ENCODE measurements at places on chromosomes 7 and 10. TPM values are rescaled to one million over a fixed set of nuclear protein-coding genes. Genes with fewer than 3 reads are reported as not detected.

The ASB10 gene
- total RNA-seq, result not detected

The STAG3 gene
- 1.4 TPM for total RNA-seq

The MARVELD1 gene
- 15.4 TPM for total RNA-seq

The ENTPD1 gene
- 1.2 TPM for total RNA-seq

The C10orf53 gene
- total RNA-seq, result not detected

The IFRD1 gene
- 47.4 TPM for total RNA-seq

The FGFBP3 gene
- 0.23 TPM for total RNA-seq

The HOGA1 gene
- total RNA-seq, result 0.75 TPM

The GNB2 gene
- 65.9 TPM for total RNA-seq

The NME8 gene
- not detected for total RNA-seq

The INHBA gene
- 14.9 TPM for total RNA-seq

The GTF2IRD1 gene
- total RNA-seq, result 6.8 TPM

The CPEB3 gene
- 0.68 TPM for total RNA-seq

The HOXA9 gene
- not detected for total RNA-seq

The EIF5AL1 gene
- total RNA-seq, result 0.35 TPM

The RARRES2 gene
- total RNA-seq, result 15.2 TPM

The DEPP1 gene
- total RNA-seq, result 50.4 TPM

The EBF3 gene
- total RNA-seq, result 8.8 TPM

The MBL2 gene
- not detected for total RNA-seq

The MMD2 gene
- total RNA-seq, result not detected

The ZNF107 gene
- 1.2 TPM for total RNA-seq

The LRRD1 gene
- total RNA-seq, result under 0.01 TPM

The TMEM120A gene
- 95.0 TPM for total RNA-seq

All from smooth muscle cell of the coronary artery (primary cell).